ENCODE measurements at places on chromosomes 2 and 18. TPM values are rescaled to one million over a fixed set of nuclear protein-coding genes. Genes with fewer than 3 reads are reported as not detected.

- DNase-seq, result no peak
These were observed 82.2 kb upstream of the DOCK10 start for GRCh38 chr2:225124311-225125017.

GRCh38 chr2:60513996-60514395 is 39.5 kb downstream of the BCL11A start:
- no peak for DNase-seq

Gene GAL3ST2
- total RNA-seq, result 0.28 TPM

Gene CPS1
- 4.2 TPM for total RNA-seq

Gene NEU4
- 0.83 TPM for total RNA-seq

Measured in heart right ventricle (tissue), 16 donors.